ENCODE measurements at places on chromosomes 5 and 9.

GRCh38 chr9:124259158-124259808, 1.5 kb downstream of the NEK6 start:
- no peak for DNase-seq

DNA sequence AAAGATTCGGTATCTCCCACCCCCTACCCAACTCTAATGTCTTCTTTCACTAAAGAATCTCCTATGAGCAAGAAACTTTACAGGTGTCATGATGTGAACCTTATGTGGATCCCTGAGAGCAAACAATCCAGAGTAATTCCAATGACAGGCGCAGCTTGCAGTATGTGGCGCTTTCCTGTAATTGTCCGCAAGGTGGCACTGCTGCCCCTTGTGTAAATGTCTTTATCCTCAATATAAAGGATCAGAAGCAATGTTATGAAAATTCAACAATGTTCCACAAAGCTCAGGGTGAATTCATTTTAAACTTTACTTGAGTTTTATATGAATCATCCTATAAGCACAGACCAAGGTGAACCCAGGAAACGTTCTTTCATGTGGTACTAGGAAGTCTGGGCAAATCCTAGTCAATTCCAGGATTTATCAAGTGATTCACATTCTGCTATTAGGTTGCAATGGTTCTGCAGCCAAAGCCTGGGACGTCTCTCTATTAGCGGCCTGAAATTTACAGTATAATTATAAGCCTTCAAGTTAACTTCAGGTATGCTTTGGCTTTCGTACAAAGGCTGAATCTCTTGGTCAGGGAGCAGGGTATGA, 113.7 kb downstream of the TRPM6 start:
- DNase-seq, result peak; percentile 26

DNA sequence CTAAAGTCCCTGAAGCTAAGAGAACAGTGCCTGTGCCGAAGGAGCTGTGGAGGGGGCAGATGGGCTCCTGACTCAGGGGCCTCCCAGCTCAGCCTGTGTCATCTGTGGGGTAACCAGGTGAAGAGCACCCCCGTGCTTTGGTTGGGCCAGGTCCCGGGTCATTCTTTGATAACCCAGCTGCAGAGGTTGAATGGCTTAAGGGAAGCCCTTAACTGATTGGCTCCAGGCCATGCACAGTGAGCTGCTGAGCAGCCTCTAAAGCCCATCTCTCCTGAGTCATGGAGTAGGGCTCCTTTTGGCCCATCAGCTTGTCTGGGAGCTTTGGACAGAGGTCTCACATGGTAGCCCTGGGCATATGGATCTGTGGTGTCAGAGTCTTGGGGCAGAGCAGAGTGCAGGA, 28.7 kb downstream of the COL27A1 start:
- no peak for DNase-seq

DNA sequence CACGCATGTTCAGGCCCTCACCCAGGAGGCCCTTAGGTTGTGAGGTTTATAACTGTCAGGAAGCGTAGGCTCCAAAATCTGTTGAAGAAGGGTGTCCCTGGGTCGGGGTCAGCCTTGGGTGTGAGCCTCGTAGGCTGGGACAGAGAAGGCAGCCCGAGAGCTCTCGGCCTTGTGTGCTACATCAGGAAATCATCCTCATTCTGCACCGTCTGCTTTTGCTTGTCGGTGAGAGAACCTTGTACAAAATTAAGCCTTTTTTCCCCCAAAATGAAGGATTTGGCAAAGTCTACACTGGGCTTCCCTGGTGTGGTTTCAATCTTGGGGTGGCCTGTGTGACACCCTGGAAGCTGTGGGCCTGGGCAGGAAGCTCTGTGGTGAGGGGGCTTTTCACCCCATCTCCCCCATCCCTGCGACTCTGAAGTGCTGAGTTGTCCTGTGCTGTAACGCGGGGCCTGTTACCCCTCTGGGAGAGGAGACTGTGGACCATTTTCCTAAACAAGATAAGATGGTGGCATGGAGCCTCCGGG, 55.3 kb downstream of the AHRR start:
- no peak for DNase-seq

DNA sequence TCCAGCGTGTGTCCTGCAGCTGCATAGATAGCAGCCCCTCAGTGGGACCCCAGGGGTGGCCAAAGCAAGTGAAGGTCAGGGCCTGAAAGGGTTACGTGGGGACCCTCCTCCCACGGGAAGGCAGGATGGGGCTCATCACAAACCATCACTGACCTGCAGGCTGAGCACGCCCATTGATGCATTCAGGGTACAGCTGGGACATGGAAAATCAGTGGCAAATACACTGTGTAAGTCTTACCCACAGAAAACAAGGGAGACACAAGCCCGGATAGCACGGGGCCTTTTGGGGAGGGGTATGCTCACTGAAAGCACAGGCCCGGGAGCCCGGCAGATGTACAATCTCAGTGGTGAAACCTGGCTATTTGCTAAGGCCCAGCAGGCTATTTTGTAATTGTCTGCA, 49.1 kb downstream of the SEMA4D start:
- DNase-seq, result no peak

DNA sequence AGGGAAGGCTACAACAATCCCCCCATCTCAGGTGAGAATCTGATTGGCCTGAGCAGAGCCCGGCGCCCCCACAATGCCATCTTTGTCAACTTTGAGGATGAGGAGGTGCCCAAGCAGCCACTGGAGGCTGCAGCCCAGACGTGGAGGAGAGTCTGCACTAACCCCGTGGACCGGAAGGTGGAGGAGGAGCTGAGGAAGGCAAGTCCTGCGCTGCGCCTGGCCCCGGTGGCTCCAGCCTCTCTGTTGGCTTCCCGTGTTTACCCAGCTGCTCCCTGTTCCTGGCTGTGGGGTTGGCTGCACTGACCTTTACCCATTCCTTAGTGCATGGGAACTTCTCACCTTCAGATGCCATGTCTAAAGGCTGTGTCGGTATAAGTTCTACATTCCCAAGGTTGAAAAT, 11.0 kb upstream of the CEL start:
- DNase-seq, result no peak

DNA sequence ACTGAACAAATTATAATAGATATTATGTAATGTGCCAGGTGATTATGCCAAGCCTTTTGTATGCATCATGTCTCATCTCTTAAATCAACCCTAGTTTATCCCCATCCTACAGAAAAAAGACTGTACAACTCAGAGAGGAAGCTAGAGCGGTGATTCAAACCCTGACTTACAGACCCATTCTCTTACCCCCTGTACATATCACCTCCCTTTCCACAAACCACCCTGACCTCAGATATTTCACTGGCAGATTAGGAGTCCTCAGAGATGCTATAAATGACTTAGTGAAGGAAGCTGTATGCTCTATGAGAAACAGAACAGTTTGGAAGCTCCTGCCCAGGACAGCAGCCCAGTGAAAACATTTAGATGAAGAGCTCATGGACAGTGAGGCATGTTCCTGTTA, 79.1 kb upstream of the RARS1 start:
- DNase-seq, result no peak

DNA sequence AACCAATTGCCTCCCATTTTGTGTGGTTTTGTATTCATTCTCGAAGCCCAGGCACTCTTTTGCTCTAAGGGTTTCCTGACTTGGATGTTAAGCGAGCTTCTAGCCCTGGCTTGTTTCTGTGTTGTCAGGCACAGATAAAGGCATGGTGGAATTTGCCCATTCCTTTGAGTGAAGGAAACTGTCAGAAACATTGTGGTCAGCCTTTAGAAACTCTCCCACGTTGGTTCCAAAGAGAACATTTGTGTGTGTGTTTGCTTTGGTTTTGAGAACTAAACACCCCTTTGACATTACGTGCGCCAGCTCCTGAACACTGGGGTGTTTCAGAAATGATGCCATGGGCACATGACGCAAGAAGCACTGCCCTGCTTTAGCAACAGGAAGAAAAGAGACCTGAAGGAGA, 320.9 kb downstream of the NTRK2 start:
- DNase-seq, result no peak

DNA sequence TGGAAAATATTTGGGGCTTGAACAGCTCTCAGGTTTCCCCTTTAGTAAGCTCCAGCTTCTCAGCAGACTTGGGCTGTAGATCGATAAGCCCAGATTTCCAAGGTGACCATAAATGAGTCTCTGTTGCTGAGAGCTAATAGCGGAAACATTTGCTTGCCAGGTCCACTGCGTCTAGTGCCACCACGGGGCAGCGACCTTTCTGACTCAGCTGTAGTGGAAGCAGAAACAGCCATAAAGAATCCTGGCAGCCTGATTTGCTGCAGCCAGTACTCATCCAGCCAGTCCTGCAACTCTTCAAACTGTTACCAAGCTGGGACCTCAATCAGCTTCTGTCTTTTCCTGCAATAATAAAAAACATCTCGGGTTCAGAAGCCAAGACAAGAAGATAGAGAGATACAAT, 241.7 kb downstream of the DOCK8 start:
- DNase-seq, result no peak
